ENCODE measurements at places on chromosomes 13 and 19.

DNA sequence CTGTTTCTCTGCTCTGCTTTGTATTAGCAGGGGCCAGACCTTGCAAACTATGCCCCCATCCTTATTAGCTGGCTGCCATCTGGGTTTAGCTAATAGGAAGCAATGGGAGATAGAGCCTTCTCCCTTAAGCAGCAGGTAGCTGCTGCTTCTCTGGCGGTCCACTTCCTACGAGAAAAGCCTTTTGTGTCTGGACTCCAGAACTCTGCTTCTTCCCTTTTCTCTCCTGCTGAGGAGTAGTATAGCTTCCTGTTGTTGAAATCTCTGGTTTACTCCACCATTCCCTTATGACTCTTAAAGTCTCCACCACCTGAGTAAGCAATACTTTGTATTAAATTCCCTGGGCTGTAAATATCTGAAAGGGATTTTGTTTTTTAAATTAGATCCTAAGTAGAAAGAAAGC is 147.1 kb downstream of the DNAJC15 start:
- no peak for DNase-seq

- DNase-seq, result peak; percentile 99
Measured at GRCh38 chr19:58558623-58559274, 338 bp upstream of the UBE2M start.

GRCh38 chr13:79896851-79897250 is 415.9 kb downstream of the NDFIP2 start:
- DNase-seq, result no peak

DNA sequence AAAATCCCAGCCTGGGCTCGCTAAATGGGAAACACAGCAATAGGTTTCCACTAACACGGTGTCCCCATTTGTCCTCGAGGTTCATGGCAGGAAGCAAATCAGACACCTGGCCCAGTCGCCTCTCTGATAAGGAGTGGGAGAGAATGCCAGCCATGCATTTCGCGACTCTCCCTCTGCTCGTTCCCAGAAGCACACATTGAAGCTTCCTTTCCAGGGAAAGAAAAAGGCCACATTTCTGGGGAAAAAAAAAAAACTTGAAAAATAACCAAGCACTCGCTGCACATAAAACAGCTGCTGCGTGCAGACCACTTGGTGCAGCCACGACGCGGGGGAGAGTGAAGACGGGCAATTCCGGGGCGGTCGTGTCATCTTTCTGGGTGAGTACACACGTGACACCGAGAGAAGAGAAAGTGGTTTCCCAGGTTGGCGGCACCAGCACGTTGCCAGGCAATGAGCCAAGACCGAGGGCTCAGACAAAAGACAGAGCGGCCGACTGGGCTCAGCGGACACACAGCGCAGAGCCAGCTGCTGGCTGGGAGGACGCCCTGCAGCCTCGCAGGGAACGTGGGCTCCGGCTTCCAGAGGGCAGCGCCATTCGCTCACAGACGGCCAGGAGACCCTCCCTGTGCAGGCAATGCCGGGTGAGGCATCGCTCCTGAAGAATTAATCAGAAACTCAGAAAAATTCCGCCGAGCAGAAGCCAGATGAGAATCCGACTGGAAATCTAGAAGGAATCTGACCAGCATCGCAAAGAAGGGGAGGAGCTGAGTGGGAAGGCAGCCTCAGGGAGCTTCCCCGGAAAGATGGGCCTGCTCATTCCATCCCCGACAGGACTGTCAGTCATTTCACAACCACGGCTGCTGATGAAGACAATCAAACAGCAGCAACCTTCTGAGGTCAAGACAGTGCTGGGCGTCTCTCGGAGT is 83.2 kb upstream of the IRS2 start:
- DNase-seq, result no peak

GRCh38 chr19:19628501-19629134 is 598 bp upstream of the LPAR2 start:
- peak; percentile 79 for DNase-seq

GRCh38 chr13:65504213-65504612 is 1725.9 kb downstream of the PCDH9 start:
- DNase-seq, result no peak

DNA sequence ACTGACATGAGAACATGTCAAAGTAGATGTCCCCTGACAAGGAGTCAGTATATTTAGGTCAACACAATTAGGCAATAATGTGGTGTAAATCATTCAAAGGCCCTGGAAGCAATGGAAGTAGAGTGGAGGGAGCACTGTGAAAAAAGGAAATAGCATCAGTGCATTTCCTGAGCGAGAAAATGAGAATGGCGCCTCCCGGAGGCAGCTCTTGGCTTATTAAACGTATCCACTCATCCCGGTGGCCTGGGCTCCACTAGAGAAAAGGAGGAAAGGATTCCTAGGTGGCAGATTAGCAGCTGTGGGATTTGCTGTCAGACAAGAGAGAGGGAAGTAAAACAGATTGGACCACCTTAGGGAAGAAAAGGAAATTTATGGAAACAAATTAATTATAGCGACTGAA is 173.7 kb upstream of the TMTC4 start:
- no peak for DNase-seq

GRCh38 chr13:91767651-91768050 is 369.2 kb downstream of the GPC5 start:
- DNase-seq, result no peak

DNA sequence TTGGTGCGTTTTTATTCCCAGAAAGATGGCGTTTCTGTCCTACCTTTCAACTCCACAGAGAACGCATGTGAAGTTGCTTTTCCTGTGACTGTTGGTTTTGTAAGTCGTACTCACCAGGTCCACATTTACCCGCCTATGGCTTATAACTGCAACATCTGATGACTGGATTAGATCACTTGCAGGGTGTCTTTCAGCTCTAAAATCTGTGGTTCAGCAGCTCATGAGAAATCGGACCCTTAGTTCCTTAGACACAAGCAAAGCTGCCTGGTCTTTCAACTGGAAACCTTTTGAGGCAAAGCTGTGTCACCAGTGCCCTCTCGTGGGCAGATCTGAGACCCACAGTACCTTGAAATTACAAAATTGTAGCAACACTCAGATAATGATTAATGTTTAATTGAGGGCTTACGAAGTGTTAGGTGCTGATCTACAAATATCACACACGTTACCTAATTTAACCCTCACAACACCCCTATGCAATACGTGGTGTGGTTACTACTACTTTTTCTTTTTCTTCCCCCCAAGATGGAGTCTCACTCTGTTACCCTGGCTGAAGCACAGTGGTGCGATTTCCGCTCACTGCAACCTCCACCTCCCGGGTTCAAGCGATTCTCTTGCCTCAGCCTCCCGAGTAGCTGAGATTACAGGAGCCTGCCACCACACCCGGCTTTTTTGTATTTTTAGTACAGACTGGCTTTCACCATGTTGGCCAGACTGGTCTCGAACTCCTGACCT is 65.4 kb downstream of the RUBCNL start:
- DNase-seq, result peak; percentile 39

- no peak for DNase-seq
Measured at GRCh38 chr13:111130116-111130508, 15.0 kb downstream of the ARHGEF7 start.

DNA sequence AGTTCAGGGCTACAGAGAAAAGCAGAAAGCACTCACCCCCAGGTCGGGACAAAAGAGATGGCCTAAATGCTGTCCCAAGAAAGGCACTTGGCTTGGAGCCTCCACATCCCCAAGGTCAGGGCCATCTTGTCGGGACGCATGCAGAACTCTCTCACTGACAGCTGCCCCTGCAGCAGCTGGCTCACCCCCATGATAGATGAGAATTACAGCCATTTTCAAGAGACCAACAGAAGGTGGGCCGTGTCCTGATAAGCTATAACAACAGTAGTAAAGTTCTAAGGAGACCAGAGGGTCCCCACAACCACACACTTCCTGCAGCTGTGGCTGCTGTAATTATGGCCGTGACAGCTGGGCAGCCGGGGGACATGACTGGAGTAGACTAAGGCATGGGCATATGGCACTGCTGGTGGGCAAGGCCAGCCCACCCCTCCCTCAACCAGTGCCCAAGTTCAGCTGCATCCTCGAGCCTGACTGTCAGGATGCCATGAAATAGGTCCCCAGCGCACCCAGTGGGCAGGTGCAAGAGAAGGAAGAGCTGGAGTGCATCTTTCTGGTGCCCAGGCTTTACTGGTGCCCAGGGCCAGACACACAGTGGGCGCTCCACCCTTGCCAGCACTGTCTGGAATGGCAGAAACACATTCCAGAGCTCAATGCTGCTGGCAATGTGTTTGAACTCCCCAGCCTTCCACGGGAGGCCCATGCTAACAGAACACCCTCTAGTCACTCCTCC is 436.7 kb upstream of the ZNF507 start:
- DNase-seq, result no peak

Measured in neuronal stem cell (in vitro differentiated cells).